ENCODE measurements at places on chromosomes 11 and 22. TPM values are rescaled to one million over a fixed set of nuclear protein-coding genes. Genes with fewer than 3 reads are reported as not detected.

Gene FAM180B
- 0.66 TPM for total RNA-seq

Gene OR51E2
- total RNA-seq, result not detected

Gene ZNF143
- 20.1 TPM for total RNA-seq

Gene SLC35F2
- total RNA-seq, result 8.6 TPM

Gene C11orf16
- not detected for total RNA-seq

GRCh38 chr11:119713359-119714040 is 15.5 kb downstream of the NECTIN1 start:
- DNase-seq, result peak; percentile 70

DNA sequence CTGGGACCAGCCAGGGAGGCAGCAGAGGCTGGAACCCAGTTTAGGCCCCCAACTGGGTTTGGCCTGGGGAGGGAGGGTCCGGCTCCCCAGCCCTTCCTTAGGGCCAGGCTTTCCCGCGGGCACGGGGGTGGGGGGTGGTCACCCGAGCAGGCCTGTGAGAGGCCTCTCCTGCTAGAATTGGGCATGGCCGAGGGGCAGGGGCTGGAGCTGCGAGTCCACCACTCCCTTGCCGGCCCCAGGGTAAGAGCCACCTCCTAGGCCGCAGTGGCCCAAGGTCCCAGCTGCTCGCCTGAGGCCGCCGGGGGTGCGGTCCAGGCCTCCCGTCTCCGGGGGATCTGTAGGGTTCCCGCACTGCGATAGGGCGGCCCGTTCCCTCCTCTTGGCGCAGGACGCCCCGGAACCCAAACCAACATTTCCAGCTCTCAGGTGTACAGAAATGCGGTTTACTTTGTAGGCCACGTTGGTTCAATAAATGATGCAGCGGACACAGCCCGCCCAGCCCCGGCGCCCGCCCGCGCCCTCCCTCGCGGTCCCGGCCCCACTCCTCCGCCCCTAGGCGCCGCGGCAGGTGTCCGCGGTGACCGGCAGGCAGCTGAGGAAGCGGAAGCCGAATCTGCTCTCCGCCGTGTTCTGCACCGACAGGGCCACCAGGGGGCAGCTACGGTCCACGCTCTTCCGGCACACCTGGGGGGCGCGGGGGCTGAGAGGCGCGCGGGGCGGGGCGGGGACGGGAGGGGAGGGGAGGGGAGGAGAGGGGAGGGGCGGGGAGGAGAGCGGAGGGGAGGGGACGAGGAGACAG is 5.9 kb downstream of the LMNTD2 start:
- DNase-seq, result peak; percentile 85

GRCh38 chr11:126175393-126175792 is 36.1 kb downstream of the RPUSD4 start:
- DNase-seq, result no peak

- DNase-seq, result no peak
Measured at GRCh38 chr11:12196308-12196707, 85.9 kb downstream of the MICAL2 start.

GRCh38 chr22:36153501-36154422 is 6.8 kb downstream of the APOL3 start:
- no peak for DNase-seq

- no peak for DNase-seq
Measured at GRCh38 chr22:38554281-38554680, 15.7 kb downstream of the DMC1 start.

GRCh38 chr11:67153971-67154370 is 34.9 kb downstream of the KDM2A start:
- no peak for DNase-seq

GRCh38 chr11:61273178-61274078 is 21.7 kb downstream of the VWCE start:
- DNase-seq, result no peak

- DNase-seq, result no peak
Measured at GRCh38 chr11:12372111-12372510, 5.3 kb upstream of the PARVA start.

DNA sequence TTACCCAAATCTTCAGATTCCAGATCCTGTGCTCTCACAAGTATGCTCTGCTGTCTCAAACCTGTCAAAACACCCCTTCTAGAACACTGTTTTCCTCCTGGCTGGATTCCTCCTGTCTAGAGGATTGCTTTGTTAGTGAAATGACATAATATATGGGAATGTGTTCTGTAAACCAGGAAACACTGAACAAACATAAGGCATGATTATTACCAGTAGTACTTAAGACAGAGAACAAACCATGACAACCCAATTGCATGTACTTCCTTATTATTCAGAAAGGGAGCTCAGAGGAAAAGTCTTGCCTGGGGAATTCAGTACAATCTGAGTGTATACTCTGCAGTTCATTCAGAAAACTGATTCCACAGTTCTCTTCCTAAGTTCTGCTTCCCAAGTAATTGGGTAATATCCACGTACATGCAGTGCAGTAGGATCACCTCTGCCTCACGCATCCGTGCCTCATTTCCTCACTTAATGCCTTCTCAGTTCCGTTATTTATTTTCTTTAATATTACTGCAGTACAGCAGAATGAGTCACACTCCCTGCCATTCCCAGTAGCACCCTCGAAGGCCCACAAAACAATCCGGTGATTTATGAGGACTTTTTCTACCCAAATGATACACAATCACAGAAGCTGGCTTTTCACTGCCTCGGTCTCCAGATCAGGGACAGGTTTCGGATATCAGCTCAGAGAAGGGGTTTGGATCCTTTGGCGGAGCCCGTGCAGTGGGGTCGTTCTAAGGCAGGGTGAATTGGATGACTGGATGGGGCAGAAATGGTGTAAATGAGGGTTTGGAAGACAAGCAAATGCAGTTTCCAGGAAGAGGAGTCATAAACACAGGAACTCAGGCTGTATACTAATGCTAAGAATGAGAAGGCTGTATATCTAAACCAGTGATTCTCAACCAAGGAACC is 896.9 kb downstream of the KCNA4 start:
- no peak for DNase-seq

- no peak for DNase-seq
Measured at GRCh38 chr11:59556917-59557348, 45.6 kb downstream of the OR4D9 start.

GRCh38 chr11:64130618-64131017 is 35.3 kb downstream of the MACROD1 start:
- peak; percentile 21 for DNase-seq

DNA sequence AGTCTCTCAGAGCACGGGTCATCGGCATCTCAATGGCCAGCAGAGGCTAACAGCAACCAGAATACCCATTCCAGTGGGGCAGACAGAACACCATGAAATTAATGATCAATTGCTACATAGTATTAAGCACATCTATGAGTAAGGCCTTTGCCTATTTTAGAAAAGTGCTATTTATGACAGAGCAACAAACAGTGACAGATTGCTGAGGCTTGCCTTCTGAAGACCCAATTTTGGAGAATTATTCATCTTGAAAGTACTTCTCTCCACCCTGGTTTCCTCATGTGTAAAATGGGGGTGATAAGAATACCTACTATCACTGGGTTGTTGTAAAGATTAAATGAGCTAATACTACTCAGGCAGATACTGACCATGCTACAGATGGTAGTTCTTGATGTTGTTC is 232.7 kb downstream of the TENM4 start:
- no peak for DNase-seq
